Mammary epithelial cell (primary cell): ENCODE measurements at places on chromosomes 1 and 21.
A peak's percentile ranks its signal among the peaks of the same experiment; 100 is the strongest.

- no peak for DNase-seq
Measured at GRCh38 chr1:1903224-1903623, 11.8 kb upstream of the CALML6 start.

DNA sequence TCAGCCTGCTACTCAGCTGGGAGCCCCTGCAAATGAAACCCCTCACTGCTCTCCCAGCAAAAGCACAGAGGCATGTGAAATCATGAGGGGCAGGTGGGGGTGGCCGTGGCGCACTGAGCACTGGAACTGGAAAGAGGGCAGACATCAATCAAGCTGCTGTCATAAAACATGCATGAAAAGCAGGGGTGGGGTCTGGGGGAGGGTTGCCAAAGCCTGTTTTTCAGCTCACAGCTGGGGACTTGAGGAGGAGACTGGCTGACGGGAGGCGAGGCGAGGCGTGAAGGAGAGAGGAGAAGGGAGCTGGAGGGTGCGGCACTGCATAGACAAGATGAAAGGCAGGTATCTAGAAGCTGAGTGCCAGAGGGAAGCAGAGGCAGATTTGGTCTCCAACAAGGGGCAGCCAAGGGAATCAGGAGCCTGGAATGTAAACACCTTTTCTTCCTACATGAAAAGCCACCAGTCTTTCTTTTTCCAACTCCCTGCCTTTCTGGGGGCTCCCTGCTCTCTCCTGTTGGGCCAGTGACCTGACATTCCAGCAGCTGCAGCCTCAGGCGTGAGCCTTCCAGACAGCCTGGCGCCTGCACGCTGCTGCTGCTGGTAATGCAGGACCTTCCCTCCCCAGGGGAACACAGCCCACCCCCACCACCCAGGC lies 87.0 kb downstream of the NMNAT2 start:
- DNase-seq: no peak

GRCh38 chr1:39850606-39851216 lies 32.6 kb downstream of the TRIT1 start:
- peak; percentile 58 for DNase-seq

DNA sequence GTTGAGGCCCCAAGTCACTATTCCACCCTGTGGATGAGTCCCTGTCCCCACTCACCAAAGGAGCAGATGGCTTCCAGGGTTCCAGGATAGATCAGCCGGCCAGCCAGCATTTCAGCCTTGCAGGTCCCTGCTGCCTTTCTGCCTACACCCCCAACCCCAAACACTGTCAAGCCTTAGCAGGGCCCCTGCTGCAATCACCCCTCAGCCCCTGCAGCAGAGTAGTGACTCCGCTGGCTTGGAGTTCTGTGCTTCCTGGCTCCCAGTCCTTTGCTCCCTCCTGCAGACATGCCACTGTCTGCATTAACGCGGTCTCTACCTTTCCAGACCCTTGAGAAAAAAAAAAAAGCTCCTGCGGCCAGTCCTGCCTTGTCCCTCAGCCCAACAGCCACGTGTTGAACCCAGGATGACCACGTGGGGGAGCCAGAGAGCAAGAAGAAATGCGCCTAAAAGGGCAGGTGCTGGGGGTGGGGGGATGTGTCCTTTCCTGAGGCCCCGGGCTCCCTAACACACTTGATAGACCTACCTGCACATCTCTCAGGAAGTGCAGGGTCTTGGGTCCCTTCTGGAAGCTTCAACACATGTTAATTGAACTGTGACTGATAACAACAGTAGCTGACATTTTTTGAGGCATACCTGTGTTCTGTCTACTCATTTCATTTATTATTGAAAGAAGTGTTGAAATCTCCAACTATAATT lies 37.4 kb downstream of the RASSF5 start:
- DNase-seq: peak; percentile 31

GRCh38 chr21:43864962-43865539 lies at the start of gene AGPAT3:
Gene AGPAT3, plus strand, starts transcription at chr21:43865223. Its CDS starts 94,459 bp downstream, at chr21:43959682.
- no peak for DNase-seq

DNA sequence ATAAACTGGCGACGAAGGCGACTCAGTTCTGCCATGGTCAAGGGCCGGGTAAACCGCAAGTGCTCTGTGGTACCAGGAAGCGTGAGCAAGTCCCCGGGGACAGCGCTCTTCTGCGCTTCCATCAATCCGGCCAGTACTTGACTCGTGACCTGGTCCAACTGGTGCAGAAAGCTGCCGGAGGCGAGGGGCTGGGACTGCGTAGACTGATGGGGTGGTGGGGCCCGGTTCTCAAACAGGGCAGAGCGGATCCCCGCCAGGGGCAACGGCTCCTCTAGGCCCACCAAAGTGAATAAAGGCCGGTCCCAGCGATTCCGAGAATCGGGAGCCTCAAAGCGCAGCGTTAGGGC lies 852 bp downstream of the KTI12 start:
- no peak for DNase-seq

DNA sequence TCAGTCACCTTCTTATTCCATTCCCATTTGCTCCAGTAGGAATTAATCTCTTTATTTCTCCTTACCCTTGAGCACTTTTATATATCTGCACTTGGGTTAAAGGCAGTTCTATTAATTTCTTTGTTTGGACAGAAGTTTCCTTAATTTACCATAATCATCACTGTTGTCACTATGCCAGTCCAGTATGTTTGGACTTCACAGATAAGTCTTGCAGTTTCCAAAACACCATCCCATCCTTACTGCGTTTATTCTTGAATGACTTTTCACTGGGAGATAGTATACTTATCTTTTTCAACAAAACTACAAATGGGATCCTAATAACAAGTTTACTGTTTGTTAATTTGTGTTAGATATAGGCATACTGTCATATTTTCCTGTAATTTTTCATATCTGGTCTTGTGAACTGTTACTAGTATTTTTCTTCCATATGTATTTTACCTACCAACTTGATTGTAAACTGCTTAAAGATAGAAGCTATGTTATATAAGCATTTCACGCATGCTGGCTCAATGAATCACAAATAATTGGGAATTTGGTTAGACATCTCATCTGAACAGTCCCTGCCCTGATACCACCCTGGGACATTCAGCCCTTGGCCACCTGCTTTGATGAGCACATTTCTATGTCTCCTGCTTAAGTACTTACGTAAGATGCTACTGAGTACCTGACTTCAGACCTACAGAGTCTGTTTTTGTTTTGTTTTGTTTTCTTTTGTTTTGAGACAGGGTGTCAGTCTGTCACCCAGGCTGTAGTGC lies 78.2 kb downstream of the OLFML2B start:
- DNase-seq: no peak

DNA sequence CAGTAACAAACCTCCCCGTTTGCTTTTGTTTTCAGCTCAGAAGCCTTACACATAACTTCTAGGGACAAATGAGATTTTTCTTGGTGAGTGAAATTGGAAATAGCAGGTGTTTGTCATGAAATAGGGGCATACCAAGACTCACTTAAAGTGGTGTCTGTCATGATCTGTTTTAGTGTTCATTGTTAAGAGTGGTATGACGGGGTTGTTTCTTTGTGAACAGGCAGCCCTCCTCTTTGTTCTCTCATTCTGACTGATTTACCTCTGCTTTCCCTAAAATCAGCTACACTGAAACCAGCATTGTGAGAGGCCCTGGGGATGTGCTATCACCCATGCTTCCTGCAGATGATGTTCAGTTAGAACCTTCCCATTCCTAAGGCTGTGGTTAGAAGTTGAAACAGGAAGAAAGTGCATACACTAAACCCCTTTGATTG lies 2.5 kb upstream of the ERO1B start:
- DNase-seq: no peak

- DNase-seq: peak; percentile 71
Measured at GRCh38 chr1:160219062-160219929, 14.1 kb downstream of the PEA15 start.

DNA sequence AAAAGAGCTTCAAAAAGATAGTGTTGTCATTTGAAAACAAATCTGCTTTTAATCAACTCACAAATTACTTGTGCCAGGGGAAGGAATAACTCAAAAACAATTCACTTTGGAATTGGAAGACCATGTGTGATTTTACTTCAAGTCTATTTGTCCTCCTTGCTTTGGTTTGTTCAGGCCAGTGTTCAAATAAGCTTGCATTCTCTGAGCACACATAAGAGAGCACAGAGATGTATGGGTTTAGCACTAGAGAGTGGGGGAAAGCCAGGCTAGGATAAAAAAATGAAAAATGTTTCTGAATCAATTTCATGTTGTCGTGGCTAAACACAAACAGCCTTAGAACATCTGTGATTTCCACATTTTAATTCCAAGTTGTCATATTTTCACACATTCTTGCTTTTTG lies 325.7 kb upstream of the LYPLAL1 start:
- DNase-seq: no peak

DNA sequence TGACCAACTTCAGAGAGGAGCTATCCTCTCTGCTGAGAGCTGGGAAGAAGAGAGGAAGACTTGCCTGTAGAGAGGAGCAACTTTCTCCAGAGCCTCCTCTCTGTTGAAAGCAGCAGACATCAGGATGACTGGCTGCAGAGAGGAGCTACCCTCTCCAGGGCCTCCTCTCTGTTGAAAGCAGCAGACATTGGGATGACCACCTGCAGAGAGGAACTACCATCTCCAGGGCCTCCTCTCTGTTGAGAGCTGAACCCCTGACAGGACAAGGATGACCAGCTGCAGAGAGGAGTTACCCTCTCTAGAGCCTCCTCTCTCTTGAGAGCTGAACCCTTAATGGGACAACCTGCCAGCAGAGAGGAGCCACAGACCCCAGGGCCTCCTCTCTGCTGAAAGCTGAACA lies 83.0 kb upstream of the GJB5 start:
- DNase-seq: no peak

GRCh38 chr1:224666913-224667312 lies 50.8 kb downstream of the CNIH3 start:
- no peak for DNase-seq

DNA sequence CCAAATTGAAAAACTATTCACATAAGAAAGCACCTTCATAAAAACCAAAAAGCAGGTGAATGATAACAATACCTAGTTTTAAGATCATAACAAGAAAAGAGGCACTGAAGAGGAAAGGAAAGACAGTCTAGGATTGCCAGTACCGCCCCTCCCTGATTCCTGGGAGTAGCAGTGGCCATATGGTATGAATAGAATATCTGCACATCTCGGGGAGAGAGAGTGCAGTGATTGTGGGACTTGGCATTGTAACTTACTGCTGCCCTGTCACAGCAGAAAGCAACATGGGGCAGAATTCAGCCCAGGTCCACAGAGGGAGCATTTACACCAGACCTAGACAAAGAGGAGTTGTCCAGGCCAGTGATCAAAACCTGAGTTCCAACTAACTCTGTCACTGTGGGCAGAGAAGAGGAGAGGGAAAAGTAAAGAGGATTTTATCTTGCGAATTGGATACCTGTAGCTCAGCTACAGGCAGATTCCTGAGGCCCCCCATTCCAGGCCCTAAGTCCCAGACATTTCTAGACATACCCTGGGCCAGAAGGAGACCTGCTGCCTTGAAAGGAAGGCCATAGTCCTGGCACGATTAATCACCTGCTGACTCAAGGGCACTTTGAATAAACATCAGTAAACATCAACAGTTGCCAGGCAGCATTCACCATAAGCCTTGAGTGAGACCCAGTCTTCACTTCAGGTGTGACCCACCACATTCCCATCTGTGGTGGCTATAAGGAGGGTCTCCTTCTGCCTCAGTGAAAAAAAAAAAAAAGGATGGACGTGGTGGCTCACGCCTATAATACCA lies 397.5 kb downstream of the TGFB2 start:
- DNase-seq: peak; percentile 47

DNA sequence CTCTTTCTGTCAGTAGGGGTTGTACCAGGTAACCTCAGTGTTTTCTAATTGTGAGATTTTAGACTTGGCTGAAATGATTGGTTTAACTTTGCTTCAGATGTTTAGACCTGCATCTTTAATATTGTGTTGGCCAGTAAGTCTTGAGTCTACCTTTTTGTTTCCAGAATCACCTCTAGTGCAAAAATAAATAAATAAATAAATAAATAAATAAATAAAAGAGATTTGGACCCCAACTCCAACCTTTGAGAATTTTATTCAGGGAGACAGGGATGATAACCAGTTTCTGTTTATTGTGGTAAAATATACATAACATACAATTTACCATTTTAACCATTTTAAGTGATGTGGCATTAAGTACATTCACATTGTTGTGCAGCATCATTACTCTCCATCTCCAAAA lies 64.4 kb downstream of the RAVER2 start:
- no peak for DNase-seq

DNA sequence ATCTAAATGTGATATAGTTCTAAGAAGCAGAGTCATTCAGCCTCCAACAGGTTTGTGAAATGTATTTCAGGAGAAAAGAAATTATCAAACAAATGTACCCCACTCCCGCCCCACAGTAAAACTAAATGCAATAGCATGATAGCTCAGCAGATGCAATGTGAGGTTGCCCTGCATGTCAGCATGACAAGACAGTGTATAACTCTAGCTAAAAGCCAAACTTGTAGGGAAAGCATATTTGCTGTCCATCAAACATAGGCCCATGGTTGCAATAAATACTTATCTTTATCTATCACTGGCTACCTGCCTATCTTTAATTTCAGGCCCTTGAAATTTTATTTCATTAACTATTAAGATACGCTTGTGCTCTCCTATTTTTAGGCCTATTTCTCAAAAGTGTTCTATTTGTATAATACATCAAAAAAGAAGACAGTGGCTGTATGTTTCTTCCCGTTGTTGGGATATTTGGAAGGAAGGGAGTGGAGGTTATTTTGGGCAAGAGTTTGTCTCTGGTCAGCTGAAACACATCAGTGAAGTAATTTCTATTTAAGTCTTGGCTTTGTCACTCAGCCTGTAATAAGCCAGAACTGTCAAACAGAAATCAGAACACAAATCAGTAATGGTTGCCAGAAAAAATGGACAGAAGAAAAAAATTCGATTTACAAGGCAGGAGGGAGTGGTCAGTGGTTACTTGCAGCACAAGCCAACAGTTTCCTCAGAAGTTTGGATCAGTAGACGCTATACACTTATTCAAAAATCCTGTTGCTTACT lies 307.4 kb upstream of the ADGRL2 start:
- no peak for DNase-seq

GRCh38 chr1:14652840-14653239 lies 54.4 kb downstream of the KAZN start:
- DNase-seq: no peak

GRCh38 chr1:175218786-175219434 lies 26.3 kb upstream of the KIAA0040 start:
- peak; percentile 64 for DNase-seq

DNA sequence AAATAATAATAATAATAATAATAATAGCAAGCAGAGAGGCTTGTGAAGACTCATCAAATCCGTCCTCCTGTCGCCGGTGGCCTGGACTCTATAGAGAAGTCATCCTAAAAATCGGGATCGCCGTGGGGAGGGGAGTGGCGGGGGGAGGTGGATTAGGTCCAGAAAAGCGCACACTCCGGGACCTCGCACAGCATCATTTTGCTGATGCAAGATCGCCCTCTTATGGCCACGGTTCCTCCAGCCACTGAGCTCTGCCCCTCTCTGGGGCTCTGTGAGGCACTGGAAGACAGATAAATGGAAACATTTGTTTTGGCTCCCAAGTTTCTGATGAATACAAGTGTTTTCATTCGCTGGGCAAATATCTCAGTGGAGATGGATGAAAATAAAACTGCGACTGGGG lies 612.0 kb downstream of the MATN1 start:
- peak; percentile 16 for DNase-seq

GRCh38 chr1:246792603-246793002 lies 68.4 kb downstream of the SCCPDH start:
- DNase-seq: no peak
